GM20000 (cell line): ENCODE measurements at places on chromosomes 4 and X.

GRCh38 chr4:154877110-154877760 lies 96.2 kb downstream of the RBM46 start:
- no peak for DNase-seq

DNA sequence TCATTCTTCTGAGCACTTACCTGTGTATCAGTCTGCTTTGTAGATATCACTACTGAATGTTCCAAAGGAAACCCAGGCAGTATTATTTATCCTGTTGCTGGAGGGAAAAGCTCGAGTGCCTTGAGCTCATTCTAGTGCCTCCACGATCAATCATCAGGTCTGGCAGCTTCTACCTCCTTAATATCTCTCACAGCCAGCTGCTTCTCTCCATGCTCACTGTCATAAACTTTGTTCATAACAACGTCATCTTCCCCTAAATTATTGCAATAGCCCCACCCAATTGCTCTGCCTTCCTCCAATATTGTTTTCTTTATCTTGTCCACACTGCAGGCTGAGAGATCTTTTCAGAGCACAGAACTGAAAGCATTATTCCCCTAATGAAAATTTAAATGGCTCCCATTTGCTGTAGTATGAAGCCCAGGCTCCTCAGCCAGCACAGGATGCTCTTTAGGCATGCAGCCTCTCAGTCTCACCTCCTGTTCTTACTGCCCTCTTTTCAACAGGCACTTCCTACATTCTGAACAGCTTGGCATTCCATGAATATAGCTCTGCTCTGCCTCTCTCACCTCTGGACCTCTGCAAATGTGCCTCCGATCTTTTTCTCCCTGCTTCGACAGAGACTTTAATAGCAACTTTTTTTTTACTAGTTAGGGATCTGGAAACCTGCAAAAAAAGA lies 504.2 kb upstream of the IGFBP7 start:
- DNase-seq: no peak

DNA sequence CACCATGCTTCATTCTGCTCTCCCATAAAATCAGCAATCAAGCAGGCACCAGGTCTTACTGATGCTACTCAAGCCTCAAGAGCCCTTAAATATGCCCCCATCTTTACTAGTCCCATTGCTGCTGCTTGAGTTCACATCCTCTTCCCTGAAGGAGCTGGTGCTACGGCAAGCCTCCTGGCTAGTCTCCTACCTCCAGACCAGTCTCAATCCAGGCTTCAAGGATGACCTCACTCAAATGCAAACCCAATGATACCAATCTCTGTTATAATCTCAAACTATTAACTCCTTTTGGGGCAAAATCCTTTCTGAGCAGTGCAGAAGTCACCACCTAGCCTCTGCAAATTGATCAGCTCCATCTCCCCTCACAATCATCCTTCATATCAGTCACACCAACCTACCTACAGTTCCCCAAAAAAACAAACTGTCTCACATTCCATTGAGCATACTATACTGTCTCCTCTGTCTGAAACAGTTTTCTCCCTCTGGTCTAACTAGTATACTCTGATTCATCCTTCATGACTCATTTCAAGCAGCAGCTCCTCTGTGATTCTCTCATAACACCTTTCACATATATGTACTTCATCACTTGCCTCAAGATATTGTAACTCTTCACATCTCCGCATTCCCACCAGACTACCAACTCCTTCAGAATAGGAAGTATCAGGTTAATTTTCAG lies 30.0 kb downstream of the PAPSS1 start:
- DNase-seq: no peak

GRCh38 chrX:41095908-41096307 lies 10.7 kb downstream of the USP9X start:
- no peak for DNase-seq
